ENCODE measurements at places on chromosomes 11 and 22.

GRCh38 chr11:112776834-112777233 is 184.4 kb upstream of the NCAM1 start:
- no peak for DNase-seq

DNA sequence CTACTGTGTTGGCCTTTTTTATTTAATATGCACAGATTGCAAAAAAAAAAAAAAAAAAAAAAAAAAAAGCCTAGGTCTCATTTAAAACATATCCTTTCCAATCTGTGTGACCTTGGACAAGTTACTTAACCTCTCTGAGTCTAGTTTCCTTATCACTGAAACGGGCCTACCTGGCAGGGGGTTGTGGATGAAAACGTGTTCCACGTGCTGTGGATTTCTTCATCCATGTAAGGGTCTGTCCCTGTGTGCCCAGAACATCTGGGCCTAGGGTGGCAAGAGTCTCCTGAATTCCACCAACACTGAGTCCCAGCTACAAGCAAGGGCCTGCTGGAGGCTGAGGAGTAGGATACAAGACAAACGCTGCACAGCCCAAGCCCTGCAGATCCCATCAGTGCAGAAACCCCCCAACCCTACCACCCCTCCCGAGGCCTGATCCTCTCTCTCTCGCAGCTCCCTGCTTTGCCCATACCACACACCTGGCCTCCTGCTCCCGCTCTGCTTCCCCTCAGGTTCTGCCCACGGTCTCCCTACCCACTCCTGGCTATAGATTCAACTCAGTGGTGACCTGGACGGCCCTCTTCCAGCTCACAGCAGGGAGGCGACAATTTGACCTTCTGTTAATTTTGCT is 4.7 kb upstream of the GNAZ start:
- no peak for DNase-seq

- DNase-seq = no peak
These were observed 18.3 kb upstream of the ALX4 start for GRCh38 chr11:44328138-44328660.

GRCh38 chr11:121105063-121105480 is 4.0 kb downstream of the TECTA start:
- no peak for DNase-seq

Measured in CD4-positive, alpha-beta T cell treated with Interleukin-10 for 1 hour (primary cell).